Nephron progenitor cell (in vitro differentiated cells): ENCODE measurements at places on chromosomes 4 and X.

DNA sequence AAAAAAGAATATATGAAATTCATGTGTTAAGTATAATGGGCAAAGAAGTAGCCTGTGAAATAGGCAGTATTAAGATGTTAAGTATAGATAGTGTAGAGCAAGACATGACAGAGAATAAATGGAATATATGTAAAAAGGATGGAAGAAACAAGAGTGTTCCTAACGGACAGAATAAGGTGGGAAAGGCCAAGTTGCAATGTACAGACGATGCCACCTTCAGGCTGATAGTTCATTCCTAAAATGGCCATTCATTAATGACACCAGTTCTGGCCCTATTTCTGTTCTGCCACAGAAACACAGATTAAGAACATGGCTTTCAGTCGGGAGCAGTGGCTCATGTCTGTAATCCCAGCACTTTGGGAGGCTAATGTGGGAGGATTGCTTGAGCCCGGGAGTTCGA lies 4.4 kb upstream of the FAM184B start:
- no peak for DNase-seq

DNA sequence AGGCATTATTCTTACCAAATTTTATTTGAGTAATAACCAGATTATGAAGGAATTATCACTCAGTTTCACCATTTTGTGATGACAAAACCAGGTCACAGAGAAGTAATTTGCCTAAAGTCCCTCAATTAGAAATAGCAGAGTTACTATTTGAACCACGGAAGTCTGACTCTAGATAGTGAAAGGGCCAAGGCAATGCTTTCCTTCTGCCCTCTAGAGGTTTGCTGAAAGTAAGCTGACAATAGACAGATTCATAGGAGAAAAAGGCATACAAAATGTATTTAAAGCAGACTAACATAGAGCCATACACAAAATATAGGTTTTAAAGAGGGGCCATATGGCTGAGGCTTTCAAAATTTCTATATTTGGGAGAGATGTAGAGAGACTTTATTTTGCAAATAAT lies 43.1 kb downstream of the CXXC4 start:
- no peak for DNase-seq

GRCh38 chrX:147403040-147403439 lies 508.7 kb upstream of the FMR1 start:
- no peak for DNase-seq

DNA sequence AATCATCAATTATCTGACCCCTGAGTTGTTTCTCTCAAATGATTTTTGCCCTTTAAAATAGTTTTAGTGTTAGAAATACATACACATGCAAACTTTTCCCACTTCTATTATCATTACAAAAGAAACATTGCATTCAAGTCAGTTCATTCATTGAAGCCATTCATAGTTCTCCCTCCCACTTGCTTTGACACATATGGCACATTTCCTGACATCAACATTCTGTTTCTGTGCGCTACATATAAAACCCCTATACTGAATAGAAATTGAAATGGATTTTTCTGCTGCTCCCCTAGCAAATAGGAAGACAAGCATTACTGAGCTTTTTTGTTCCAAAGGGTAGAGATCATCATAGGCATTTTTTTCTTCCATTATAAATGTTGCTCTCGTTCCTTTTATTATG lies 497.9 kb upstream of the PCDH10 start:
- no peak for DNase-seq

- no peak for DNase-seq
These were observed 96.3 kb downstream of the ZNF827 start for GRCh38 chr4:145842224-145842887.

DNA sequence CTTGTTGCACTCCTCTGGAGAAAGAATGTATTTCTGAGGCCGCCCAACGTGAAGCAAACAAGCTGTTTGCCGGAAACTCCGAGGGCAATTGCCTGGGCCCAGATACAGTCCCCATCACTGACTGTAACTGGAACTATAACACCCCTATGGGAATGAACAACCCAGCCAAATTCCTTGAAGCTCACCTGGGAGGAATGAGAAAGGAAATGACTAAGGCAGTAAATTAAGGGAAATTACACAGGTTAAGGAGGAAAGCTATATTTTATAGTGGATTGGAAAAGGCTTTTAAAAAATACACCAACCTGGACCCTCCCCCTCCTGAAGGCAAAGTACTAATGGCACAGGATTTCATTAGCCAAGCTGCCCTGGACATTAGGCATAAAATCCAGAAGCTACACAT lies 11.7 kb upstream of the HERC5 start:
- DNase-seq = no peak

GRCh38 chr4:101239665-101240064 lies 107.7 kb downstream of the PPP3CA start:
- no peak for DNase-seq

DNA sequence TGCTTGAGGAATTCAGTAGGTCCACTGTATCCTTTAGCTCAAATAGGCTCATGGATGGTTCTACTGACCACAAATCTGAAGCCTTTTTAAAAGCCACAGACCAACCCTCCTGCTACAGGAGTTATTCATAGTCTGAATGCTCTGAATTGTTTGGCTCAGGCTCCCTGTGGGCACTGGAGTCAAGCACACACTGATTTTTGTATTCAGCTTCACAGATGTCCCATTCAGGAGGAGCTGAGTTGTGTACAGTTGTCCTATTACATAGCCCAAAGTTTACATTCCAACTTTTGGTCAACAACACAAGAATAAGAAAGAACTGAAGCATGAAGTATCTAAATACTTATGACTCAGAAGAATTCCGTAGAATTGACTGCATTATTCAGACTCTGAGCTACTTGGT lies 243.9 kb downstream of the UNC5C start:
- DNase-seq = no peak

GRCh38 chr4:69383281-69383680 lies 103.0 kb downstream of the UGT2B28 start:
- no peak for DNase-seq

DNA sequence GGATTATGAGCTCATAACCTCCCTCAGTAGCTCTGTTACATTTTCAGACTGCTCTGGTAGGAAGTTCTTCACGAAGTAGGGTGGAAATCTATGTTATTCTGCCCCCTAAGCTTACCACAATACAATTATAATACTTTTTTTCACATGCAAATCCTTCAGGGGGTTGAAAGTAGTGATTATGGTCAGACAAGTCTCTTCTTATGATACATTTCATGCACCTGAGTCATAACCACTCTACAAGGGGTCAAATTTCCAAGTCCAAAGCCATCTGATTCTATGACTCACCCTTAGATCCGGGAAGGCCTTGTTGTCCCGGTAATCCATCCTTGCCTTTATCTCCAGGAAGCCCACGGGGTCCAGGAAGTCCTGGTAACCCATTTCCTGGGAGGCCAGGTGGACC lies 95.2 kb downstream of the ATG4A start:
- no peak for DNase-seq

DNA sequence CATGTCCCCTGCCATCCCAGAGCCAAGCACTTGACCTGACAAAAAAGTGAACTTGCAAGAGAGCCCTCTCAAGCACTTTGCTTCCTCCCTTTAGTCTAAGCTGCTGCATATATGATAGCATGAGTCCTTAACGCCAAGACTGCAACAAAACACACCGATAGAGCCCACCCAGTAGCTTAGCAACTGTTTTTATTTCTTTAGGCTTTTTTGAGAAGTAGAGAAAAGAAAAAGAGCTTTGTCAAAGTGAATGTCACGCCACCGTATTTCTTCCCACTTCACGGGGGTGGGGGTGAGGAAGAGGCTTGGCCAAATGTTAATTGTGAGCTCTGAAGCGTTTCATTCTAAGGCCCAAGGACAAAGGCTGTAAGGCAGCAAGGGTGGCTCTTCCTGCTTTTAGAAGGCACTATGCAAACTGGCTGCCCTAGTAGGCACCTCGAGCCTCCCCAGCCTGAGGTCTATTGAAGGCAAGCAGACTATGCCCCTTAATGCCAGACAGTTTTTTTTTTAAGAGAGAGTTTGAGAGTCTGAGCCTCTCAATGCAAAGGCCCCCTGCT lies 138.6 kb downstream of the HS6ST2 start:
- peak; percentile 8 for DNase-seq

DNA sequence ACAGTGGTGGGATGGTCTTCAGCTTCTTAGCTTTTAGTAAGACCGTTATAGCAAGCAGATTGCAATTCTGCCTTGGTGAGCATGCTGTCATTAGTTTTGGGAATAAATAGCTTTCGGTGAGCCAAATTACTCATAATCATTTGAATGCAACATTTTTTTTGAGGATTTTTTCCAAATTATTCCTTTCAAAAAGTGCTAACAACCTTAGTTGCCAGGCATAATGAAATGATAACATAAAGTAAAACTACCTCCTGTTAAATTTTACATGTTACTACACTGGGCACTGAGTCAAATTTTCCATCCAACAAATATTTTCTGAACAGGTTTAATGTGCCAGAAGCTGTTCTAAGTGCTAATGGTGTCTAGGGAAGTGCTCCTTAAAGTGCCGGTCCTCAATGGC lies 15.8 kb upstream of the NPFFR2 start:
- no peak for DNase-seq

GRCh38 chr4:128107766-128108165 lies 46.7 kb downstream of the LARP1B start:
- no peak for DNase-seq

GRCh38 chr4:10535912-10536311 lies 78.7 kb upstream of the ZNF518B start:
- no peak for DNase-seq
